ENCODE measurements at places on chromosomes 7 and 10. TPM values are rescaled to one million over a fixed set of nuclear protein-coding genes. Genes with fewer than 3 reads are reported as not detected.

GRCh38 chr10:91628383-91628782 lies 4.5 kb downstream of the PPP1R3C start:
- no peak for DNase-seq

GRCh38 chr7:21920936-21921335 lies 24.8 kb downstream of the CDCA7L start:
- no peak for DNase-seq

Gene CDK14
- 9.5 TPM for total RNA-seq

Gene TAS2R60
- not detected for total RNA-seq

Gene UTF1
- total RNA-seq = not detected

DNA sequence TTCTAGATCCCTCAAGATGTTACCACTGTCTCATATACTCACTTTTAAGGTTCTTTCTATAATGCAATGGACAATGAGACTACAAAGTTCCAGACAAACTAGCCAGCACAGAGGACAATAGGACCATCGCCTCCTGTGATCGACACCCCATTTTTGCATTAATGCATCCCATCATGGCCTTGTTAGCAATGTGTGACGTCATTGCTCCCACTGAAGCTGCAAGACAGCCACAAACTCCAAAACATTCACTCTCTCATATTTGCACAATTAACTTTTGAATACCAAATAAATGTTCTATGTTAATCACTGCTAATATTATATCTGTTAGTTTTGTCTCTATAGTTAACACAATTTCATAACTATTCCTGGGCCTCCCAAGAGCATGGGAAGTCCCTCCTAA lies 88.8 kb upstream of the TMEM72 start:
- no peak for DNase-seq

DNA sequence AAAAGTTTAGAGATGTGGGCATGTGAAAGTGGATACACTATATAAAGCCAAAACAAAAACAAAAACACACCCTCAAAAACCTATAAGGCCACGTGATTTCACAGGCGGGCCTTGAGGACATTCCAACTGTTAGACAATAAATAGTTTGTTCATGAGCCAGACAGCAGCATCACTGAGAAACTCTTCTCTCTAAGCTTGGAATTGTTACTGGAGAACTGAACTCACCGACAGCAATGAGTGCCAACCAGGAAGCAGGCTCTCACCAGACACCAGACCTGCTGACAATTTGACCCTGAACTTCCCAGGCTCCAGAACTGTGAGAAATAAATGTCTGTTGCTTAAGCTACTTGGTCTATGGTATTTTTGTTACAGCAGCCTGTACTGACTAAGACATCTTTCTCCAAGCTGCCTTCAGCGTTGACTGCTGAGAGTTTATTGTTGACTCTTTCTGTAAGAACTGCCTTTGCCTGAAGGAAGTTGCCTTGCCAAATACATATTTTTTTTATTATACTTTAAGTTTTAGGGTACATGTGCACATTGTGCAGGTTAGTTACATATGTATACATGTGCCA lies 107.5 kb downstream of the EPDR1 start:
- DNase-seq = no peak

DNA sequence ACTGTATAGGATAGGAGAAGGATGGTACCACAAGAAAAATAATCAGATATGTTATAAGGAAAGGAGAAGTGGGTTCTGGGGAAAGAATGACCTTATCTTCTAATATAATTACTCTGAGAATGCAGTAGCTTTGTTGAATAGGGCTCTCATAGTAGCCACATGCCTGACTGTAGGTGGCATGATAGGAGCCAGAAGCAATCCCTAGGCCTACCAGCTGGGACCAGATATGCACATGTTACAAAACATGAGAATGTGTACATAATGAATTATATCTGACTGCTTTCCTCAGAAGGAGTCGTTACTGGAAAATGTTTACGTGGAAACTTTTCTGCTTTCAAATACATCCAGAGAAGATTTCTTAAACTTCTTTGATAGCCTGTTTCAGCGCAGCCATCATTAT lies 53.2 kb upstream of the FAM3C start:
- peak; percentile 4 for DNase-seq
